ENCODE measurements at places on chromosomes 11 and 22.

- no peak for DNase-seq
Observed at GRCh38 chr11:78907636-78908035, 333.0 kb upstream of the NARS2 start.

DNA sequence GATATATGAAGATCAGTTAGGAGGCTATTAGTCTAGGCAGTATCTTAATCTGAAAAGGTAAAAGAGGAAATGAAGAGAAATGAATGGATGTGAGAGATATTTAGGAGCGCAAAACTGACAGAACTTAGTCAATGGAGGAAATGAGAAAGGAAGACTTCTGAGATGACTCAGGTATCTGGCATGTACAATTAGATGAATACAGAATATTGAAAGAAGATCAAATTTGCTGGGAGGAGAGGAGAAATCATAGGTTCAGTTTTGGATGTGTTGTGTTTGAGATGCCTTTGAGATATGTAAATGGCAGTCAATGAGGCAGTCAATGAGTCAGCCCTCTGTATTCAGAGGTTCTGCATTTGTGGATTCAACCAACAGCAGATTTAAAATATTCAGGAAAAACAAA, 42.9 kb upstream of the GAB2 start:
- no peak for DNase-seq

GRCh38 chr22:21657020-21657359, 8.8 kb upstream of the PPIL2 start:
- DNase-seq = no peak

DNA sequence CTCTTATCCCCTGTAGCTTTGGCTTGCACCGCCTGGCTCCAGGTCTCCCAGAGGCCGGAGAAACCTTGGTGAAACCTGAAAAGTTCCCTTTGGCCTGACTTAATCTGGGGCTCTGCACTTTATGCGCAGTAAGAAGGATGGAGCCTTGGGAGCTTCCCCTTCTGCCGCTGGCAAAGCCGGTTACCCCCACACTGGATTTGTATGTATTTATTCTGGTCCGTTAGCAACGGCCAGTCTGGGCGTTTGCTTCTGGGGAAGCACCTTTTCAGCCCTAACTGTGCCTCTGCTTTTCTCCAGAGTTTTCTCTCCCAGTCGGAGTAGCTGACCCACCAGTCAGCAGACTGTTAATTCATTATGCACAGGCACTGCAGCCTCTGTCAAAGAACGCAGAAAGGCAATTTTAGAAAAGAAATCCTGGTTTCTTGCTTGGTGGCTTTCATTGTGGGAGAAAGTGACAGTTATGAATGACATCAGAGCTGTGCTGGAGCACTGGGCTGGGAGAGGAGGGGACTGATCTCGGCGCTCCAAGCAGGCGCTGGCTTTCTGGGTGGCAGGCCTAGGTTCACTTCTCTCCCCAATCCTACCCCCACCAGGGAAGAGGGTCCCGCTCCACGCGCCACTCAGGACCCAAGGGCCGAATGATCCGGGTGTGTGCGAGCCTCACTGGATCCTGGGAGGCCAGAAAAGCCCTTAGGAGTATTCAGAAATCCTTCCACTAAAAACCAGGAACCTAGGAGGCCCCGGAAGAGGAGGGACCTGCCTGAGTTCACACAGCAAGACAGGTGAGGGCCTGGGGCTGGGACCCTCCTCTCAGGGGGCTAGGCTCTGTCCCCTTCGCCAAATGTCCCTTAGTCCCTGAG, 70.2 kb downstream of the RTL6 start:
- DNase-seq = no peak

DNA sequence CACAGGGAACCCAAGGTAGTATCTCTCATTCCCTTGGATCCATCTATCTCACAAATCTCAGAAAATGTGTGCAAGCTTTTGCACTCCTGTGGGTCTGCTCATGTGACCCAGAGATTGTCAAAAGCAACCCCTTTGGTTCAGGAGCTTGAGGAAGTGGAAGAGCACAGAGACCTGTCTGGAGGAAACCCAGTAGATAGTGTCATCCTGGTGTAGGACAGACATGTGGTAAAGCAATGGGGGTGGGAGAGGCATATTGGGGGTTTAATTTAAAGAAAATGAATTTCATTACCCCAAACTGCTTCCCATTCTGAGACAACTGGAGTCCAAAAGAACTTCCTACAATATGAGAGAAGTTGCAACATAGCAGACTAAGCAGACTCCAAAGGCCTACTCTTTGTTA, 5.8 kb upstream of the MS4A14 start:
- DNase-seq = no peak
